ENCODE measurements at places on chromosomes 1 and 21. TPM values are rescaled to one million over a fixed set of nuclear protein-coding genes. Genes with fewer than 3 reads are reported as not detected.

HEYL gene
- total RNA-seq, result not detected

LIN9 gene
- total RNA-seq, result 5.0 TPM

XCL2 gene
- not detected for total RNA-seq

GSTM1 gene
- not detected for total RNA-seq

PKP1 gene
- total RNA-seq, result not detected

DNA sequence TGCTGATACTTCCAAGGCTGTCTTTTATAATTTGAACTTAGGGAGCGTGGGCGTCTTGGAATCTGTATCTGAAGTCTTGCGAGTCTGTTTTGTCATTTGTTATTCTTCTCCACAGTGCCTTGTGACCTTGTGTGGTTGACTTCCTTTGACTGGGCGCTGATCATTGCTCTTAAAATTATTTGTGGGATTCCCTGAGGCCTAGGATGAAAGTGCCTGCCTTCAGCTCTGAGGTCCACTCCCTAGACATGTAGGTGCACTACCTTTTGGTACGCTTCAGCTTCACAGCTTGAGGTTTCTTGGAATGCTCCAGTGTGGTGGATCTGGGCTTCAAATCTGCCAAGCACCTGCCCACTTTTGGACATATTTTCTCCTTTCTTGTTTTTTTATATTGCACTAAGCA is 50.2 kb upstream of the IGSF5 start:
- H3K4me3 ChIP-seq, result no peak overlapping the region
- DNase-seq, result no peak
- H3K27me3 ChIP-seq, result no peaks in the 10 kb centered on the region
- H3K4me1 ChIP-seq, result no peaks in the 10 kb centered on the region
- no peaks in the 10 kb centered on the region for H3K36me3 ChIP-seq

DNA sequence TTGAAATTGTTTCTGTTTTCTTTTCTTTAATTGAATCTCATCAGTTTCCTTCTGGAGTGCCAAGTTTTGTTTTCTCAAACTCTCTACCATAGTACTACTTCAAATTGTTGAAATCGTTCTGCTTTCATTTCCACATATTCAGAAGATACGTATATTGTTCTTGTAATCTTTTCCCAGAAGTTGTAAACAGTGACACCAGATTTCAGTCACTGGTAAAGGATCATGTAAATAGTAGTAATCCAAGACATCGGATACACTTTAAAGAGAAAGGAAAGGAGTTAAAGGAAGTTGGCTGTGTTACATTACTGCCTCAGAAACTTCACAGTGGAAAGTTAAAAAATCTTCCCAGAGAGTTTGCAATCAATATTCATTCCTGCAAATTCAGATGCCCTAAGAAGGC is 67.5 kb downstream of the RGL1 start:
- no peaks in the 10 kb centered on the region for H3K27me3 ChIP-seq
- no peak for DNase-seq
- no peaks in the 10 kb centered on the region for H3K36me3 ChIP-seq
- no peak overlapping the region for H3K27ac ChIP-seq
- peaks cover 11% of the 10 kb centered on the region for H3K4me1 ChIP-seq

DNA sequence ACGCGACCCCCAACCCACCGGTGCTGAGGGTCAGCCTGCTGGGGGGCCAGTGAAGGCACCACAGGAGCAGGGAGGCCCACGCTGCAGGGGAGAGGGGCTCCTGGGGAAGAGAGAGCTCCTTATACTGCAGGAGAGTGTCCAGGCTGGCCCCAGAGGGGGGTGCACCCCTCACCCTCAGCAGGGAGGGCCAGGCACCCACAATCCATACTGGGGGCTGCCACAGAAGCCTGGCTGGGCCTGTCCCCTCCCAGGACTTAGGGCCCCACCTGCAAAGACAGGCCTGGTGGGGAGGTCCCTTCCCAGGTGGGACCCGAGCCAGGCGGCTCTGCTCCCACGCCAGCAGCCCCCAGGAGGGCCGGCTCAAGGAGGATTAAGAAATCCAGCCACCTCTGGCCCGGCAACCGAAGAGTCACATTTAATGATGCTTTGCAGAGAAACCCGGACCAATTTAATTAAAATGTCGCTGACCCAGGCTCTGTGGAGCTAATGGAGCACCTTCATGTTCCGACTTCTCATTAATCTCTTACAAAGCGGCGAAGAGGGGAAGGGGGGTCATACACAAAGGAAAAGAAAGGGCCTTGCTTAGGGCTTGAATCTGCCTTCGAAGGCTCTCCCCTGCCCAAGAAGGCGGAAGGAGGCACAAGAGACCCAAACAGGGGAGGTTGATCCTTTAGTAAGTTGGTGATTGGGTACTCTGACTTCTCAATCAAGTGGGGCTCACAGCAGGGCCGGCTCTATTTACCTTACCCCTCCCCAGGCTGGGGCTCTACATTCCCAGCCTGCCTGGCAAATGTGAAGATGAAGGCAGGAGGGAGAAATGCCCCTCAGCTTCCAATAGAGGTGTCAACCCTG is 25.0 kb downstream of the WNT9A start:
- H3K4me3 ChIP-seq, result no peak overlapping the region
- no peak for DNase-seq
- H3K4me1 ChIP-seq, result no peaks in the 10 kb centered on the region
- H3K36me3 ChIP-seq, result no peaks in the 10 kb centered on the region
- no peak overlapping the region for H3K27ac ChIP-seq

- H3K27ac ChIP-seq, result peak overlapping the region; percentile 25
- DNase-seq, result peak; percentile 43
- H3K4me1 ChIP-seq, result peaks cover 77% of the 10 kb centered on the region
- no peak overlapping the region for H3K4me3 ChIP-seq
Measured at GRCh38 chr1:89259283-89259971, 13.2 kb downstream of the GBP5 start.
